Stromal cell of bone marrow (primary cell): ENCODE measurements at places on chromosomes 11 and 22.

DNA sequence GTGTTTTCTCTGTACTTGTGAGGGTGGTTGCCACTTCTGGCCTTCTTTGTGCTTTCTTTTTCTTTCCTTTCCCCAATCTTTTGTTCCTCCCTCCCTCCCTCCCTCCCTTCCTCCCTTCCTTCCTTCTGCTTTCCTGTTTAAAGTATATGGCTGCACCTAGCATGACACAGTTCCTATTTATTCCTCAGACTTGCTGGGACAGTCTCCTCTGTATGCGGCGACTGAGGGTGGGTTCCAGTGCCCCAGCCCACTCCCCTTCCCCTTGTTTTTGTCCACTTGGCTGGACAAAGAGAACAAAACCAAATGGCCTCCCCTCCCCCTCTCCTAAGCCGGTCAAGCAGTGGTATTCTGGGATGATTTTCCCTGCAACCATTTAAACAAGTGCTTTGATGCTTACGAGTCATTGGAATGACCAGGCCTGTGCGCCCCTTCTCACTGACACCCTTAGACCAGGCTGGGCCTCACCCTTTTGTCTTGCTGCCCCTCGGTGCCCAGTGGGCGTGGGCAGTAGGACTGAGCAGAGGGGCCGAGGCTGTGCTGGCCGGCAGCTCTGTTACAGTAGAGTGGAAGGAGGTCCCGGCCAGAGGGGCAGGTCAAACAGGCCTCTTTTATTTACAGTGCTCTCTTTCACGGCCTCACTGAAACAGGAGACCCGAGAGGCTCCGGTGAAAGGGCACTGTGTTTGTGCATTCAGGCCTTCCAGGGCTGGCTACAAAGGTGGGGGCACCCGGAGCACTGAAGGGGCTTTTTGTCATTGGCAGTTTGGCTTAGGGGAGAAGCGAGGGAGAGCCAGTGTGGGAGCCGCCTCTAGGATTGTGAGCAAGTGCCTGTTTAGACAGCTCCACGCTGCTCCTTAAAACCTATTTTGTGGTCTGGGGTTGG, 32.2 kb downstream of the ZBTB16 start:
- DNase-seq = no peak

DNA sequence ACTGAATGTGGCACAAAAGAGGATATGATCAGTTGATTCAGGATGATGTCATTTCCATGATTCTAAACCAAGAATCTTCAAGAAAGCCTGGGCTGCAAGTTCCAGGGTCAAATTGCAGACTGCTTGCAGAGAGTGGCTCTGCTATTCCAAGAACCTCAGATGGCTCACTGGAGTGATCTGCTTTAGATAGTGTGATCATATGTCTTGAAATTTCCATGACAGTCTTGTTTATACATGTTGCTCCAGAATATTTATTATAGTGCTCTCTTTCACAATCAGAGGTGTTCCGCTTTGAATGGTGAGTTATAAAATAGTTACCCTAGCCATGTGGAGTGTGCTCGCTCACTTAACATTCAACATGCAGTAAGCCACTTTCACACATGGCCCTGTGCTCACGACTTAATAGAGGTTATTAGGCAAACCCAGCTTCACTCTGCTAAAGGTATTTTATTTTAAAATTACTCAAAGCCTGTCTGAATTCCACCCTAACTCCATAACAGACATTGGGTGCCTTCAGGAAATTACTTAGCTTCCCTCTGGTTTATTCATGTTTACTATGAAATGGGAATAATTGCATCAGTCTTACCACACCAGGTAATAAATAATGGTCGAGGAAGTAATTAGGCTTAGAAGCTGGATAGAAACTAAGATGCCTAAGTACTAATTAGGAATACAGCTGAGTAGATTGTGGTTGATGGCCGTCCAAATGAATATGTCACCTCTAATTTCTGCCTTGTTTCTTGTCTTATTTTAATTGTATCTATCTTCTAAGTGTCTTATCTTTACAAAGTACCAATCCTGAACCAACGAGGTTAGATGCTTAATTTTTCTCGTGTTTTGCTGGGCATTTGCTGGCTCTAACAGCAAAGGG, 187.9 kb downstream of the ETS1 start:
- DNase-seq = peak; percentile 77

GRCh38 chr11:102776454-102776853, 4.0 kb downstream of the MMP10 start:
- no peak for DNase-seq

DNA sequence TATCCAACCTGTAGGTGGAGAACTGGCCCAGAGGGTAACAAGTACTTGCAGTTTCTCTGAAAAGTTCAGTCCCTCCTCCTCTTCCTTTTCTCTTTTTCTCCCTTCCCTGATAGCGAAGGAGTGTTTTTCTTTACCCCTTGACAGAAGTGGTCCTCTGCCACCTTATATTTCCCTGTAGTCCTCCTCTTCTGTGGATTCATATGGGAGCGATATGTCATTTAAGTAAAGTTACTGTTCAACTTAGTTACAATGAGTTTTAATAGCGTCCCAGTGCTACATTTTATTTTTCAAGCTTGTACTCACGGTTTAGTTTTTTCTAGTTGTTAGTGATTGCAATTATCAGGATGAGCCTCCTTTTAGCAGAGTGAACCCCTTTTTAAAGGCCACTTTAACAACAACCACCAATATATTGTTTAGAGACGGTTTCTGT, 1.4 kb downstream of the PCF11 start:
- no peak for DNase-seq

DNA sequence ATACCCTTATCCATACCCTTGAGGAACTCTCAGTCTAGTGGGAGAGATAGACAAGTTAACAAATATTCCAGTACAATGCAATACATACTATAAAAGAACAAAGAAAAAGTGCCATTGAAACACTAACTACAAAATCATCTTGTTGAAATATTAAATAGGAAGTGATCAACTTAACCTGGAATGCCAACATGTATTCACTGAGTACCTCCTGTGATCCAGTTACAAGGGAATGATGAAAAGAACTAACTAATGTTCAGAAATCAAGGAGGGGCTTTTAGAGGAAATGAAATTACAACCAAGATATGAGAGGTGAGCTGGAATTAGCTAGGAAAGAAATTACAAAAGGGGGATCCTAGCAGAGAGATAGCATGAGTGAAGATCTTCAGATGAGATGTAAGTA, 6.2 kb upstream of the FIBIN start:
- no peak for DNase-seq

DNA sequence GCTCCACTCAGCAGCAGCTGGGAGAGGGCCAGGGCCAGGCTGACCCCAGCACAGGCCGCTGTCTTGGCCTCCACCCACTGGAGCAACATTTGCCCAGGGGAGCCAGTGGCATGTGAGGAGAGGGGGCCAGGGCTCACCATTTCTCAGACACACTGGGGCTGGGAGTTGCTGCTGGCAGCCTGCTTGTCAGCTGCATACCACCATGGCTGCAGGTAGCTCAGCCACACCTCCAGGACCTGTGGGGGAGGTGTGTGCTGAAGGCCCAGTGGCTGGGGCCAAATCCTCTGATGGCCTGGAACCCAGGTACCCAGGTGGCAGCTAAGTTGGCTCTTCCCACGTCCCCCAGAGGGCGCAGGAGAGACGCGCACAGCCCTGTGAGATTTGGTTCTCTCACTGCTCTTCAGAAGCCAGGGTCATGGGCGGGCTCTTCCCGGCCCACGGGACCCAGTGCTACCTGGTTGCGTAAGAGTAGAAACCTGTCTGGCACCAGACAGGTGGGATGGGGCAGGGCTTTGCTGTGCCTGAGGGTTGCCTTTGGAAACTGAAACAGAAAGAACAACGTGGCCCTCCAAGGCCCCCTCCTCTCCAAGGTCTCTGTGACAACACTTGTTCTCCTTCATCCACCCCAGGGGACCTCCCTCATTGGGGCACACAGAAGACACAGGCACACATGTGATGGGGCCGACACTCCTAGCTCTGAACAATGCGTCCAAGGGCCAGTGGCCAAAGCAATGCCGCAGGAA, 98.8 kb downstream of the MED15 start:
- peak; percentile 13 for DNase-seq

DNA sequence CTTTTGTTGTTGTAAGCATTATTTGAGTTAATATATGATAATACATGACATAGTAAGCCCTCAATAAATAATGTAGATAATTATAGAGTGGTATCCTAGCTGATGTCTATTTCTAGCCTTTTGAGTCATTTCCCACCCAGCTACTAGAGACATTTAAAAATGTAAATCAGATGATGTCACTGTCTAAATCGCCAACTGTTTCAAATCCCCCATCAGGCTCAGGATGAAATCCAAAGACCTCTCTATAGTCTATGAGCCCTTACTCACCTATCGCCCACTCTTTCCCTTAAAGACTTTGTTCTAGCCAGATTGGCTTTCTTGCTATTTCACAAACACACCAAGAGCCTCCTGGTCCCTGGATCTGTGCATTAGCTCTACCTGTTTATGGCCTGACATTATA, 135.4 kb upstream of the PLET1 start:
- DNase-seq = no peak

GRCh38 chr22:50625568-50626313, 2.2 kb downstream of the ARSA start:
- no peak for DNase-seq

- no peak for DNase-seq
These were observed 591.4 kb downstream of the ETS1 start for GRCh38 chr11:127995921-127996320.

GRCh38 chr22:20390394-20390907, 3.5 kb upstream of the ZNF74 start:
- DNase-seq = no peak

- DNase-seq = peak; percentile 39
These were observed 4.6 kb downstream of the CHRDL2 start for GRCh38 chr11:74726547-74727182.

DNA sequence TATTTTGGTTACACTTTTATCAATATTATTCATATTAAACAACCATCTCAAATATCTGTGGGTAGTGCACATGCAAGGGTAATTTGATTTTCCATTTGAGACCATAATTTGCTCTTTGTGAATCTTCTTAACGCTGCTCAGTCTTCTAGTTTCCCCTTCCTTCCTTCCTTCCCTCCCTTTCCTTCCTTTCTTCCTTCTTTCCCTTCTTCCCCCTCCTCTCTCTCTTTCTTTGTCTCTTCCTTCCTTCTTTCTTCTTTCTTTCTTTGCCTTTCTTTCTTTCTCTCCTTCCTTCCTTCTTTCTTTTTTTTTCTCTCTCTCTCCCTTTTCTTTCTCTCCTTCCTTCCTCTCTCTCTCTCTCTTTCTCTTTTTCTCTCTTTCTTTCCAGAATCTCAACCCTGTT, 4.1 kb upstream of the RNF26 start:
- no peak for DNase-seq

GRCh38 chr11:117679461-117679860, 117.6 kb downstream of the DSCAML1 start:
- DNase-seq = no peak

GRCh38 chr22:30947173-30947815, 21.3 kb downstream of the MORC2 start:
- DNase-seq = no peak

DNA sequence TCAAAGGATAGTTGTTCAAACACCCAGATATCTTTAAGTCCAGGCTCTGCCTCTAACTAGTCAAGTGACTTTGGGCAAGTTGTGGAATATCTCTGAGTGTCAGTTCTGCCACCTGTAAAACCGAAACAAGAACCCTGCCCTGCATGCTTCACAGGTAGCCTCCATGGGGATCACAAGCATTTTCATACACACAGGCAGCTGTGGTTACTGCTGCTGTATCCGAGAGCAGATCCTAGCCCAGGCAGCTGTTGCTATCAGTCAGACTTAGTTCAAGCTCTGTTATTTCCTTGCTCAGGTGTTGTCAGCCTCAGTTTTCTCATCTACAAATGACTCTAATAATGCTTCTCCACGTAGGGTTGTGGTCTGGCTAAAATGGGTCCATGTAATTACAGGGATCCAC, 6.5 kb upstream of the RASD2 start:
- no peak for DNase-seq

GRCh38 chr11:83629775-83630174, 343.6 kb upstream of the CCDC90B start:
- no peak for DNase-seq

GRCh38 chr11:105609341-105609781, 512 bp upstream of the GRIA4 start:
- no peak for DNase-seq
